A375 (cell line): ENCODE measurements at places on chromosomes 12 and 14. TPM values are rescaled to one million over a fixed set of nuclear protein-coding genes. Genes with fewer than 3 reads are reported as not detected.

The PLA2G1B gene
- not detected in 2 replicates for total RNA-seq

The DPPA3 gene
- total RNA-seq: not detected in 2 replicates

The POU6F1 gene
- 2.0 and 4.0 TPM in 2 replicates for total RNA-seq

The SAV1 gene
- 34.7 and 37.4 TPM in 2 replicates for total RNA-seq

The PTGER2 gene
- 0.19 TPM in 1 of 2 replicates, not detected in the other for total RNA-seq

The GLT8D2 gene
- 2.2 and 2.6 TPM in 2 replicates for total RNA-seq

The KERA gene
- total RNA-seq: not detected in 2 replicates

The SIX4 gene
- total RNA-seq: 7.5 and 11.8 TPM in 2 replicates

The SERPINA10 gene
- not detected in 2 replicates for total RNA-seq
